ENCODE measurements at places on chromosomes 11 and 22.

DNA sequence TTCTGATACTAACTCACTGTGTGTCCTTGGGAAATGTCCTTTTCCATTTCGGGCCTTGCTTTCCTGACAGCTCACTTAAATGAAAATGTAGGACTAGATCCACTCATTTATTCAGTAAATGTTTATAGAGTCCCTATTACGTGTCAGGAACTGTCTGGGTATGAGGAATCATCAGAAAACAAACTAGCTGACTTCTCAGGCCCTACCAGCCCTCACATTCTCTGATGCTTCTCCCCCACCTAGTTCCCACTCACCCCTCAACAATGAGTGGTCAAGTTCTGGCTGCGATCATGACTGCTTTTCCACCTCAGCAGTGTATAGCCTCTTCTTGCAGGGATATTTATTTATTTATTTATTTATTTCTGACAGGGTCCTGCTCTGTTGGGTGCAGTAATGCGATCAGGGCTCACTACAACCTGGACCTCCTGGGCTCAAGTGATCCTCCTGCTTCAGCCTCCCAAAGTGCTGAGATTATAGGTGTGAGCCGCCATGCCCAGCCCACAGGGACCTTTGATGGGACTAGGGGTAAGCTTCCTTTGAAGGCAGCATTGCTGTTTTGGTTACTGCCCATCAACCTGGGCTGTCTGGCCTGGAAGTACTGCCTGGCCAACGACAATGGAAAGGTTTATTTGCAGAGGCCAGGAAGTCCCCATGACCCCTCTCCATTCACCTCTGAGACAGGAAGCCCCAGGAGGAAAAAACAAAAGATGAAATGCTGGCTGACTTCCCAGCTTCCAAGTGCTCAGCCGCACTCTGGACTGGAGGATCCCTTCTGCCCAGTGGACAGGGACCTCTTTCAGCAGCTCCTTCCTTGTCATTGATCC, 33.1 kb upstream of the POLD3 start:
- no peak for DNase-seq

- DNase-seq: no peak
Observed at GRCh38 chr11:72745925-72746550, 6.2 kb downstream of the ARAP1 start.

- no peak for DNase-seq
Observed at GRCh38 chr11:89433278-89433677, 57.9 kb downstream of the NOX4 start.

GRCh38 chr11:131025421-131026125, 109.3 kb upstream of the SNX19 start:
- no peak for DNase-seq

DNA sequence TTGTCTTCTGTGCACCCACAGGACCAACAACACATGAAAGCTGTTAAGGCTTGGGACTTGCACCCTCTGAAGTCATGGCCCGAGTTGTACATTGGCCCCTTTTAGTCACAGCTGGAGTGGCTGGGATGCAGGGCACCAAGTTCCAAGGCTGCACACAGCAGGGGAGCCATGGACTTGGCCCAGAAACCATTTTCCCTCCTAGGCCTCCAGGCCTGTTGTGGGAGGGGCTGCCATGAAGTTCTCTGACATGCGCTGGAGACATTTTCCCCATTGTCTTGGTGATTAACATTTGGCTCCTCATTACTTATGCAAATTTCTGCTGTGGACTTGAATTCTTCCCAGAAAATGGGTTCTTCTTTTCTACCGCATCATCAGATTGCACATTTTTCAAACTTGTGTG, 48.8 kb upstream of the GLYAT start:
- no peak for DNase-seq

DNA sequence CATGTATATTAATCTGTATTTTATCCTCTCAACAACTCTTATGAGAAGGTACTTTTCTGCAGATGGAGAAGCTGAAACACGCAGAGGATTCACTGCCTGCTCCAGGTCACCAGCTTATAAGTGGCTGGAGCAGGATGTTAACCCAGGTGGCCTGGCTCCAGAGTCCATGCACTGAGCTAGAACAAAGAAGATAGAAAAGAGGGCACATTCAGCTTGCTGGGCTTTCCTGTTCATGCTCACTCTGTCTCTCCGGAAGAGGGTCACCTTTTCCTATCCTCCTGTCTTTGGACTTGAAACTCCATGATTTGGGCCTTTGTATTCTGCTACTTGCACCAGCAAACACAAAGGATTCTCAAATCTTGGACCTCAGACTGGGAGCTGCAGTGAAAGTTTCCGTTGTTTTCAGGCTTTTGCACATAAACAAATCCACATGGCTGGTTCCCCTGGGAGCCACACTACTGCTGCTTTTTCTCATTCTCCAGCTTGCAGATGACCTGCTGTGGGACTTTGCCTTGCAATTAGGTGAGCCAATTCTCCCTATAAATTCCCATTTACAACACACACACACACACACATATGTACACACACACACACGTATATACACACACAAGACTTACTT, 117.3 kb upstream of the GRK3 start:
- no peak for DNase-seq

DNA sequence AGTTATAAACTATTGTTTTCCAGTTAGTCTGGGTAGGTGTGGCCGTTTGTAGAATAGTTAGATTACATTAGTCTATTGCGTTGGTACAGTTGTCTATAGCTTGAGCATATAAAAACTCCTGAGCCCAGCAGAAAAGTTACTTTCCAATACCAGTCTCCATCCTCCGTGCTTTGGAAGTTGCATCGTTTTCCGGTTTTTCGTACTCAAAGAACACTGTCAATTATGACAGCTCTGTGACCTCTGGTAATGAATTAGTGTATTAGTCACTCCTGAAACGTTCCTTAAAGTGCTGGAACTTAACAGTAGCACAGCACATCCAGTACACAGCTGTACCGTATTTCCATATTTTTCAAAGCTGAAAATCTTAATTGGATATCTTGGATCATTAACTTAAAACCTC, 808 bp upstream of the MSANTD2 start:
- DNase-seq: no peak

GRCh38 chr11:19311308-19312030, 70.7 kb upstream of the E2F8 start:
- DNase-seq: peak; percentile 5

DNA sequence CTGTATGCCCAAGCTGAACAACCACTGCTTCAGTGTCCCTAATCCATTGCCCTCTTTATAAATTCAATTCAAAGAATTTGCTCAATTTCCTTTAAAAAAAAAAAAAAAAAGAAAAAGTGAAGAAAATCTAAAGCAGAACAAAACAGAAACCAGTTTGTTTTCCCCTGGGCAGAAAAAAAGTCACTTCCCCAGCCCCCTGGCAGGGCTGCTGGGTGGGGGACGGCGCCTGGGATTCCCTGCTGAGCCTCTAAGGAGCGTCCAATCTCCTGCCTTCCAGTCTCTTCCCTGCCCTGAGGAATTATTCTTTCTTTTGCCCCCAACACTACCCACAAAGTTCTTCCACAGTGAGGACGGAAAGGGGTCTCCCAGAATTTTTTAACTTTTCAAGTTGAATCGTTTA, 23.9 kb downstream of the DKK3 start:
- no peak for DNase-seq

DNA sequence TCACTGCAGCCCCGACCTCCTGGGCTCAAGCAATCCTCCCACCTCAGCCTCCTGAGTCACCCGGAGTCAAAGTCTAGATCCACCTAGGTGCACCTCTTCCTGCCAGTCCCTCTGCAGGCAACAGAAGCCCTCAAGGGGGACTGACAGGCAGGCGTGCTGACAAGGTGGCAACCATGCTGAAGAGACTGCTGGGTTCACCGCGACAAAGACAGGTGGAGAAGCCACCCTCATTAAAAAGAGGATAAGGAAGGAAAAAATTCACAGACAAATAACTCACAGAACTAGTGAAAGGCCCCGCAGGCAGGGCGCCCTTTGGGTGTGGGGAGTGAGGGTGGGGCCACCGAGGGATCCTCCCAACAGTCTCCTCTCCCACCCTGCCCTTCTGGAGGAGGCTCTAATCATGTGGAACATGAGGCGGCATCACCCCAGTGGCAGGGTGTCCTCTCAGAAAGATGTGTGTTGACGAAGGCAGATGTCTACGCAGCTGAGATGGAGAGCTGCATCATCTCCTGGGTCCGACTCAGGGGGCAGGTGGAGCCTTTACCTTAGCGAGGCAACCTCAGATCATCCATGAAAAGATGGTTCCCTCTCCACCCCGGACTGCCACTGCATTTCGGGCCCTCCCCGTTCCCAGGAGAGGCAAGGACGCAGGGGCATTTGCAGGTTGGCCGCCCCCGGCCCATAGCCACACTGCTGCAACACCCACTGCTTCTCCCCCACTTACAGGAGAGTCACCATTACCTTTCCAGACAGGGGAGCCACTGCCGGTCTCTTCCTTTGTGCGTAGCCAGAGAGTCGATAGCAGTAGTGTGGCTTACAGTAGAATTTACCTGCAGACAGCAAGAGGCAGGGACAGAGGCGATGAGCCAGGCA, 91.2 kb upstream of the BID start:
- DNase-seq: no peak

DNA sequence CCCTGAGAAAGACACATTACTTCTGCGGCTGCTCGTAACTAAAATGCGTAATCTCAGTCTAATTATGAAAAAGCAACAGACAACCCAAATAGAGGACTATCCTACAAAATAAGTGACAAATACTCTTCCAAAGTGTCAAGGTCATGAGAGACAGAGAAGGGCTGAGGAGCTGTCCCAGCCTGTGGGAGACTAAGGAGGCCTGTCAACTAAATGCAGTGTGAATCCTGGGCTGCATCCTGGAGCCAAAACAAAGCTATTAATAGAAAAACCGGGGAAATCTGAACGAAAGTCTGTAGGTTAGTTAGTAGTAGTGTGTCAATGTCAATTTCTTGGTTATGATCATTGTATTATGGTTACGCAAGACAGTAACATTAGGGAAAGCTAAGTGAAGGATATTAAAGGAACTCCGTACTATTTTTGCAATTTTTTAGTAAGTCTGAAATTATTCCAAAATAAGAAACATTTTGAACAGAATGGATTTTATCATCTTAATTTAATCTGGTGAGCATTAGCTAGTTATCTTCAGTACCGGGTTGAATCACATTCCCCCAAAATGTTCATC, 39.8 kb upstream of the SLC35C1 start:
- DNase-seq: no peak

GRCh38 chr11:122717264-122717867, 61.8 kb downstream of the UBASH3B start:
- no peak for DNase-seq

GRCh38 chr22:34960005-34960404, 106.0 kb upstream of the ISX start:
- DNase-seq: no peak

GRCh38 chr22:37300551-37301017, 18.3 kb downstream of the CYTH4 start:
- peak; percentile 41 for DNase-seq

DNA sequence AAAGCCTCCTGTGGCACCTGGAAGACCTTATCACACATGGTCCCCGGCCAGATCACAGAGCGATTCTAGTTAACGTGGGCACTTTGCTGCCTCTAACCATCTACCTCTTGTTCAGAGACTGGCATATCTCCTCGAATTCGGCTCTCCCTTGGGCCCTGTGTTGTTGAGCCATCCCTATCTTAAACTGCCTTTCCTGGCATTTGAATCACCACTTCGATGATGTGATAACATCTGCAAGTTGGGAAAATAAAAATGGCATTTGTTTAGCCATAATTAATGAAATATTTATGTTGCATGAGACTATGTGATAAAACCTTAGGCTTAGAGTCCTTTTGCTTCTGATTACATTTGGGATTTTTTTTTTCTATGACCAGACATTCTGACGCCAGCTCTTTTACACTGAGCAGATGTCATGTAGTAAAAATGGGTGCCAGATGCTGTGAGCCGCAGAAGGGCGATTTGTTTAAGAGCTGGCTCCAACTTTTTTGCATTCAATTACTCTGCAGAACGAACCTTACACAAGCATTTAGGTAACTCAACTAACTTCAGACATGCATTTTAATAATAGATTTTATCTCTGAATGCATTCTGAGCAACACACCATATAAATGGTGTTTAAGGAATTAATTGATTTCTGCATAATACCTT, 58.5 kb upstream of the PARVA start:
- no peak for DNase-seq

DNA sequence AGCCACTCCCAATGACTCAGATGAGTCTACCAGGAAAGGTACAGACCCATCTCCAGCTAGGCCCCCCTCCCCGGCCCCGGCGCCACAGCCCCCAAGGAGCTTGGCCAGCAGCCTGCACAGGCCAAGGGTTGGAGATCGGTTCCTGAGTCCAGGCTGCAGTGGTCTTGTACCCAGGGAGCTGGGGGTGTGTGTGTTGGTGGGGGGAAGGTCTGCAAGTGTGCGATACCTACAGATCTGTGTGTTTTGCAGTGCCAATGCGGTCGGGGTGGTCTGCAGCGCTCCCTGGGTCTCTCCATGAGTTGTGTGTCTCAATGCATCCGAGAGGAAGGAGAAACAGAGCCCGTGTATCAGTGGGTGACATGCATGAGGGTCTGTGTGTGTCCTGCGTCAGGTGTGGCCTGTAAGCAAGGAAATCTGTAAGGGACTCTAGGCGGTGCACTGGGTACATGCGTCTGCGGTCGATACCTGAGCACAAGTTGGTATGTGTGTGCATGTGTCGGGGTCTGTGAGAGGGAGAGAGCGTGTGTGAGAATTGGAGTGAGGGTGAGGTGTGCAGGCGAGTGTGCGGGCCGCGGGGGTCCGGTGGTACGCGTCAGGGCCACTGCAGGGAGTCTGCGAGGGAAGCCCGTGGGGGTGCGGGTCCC, 645 bp downstream of the CDC42BPG start:
- no peak for DNase-seq

- DNase-seq: peak; percentile 12
Observed at GRCh38 chr11:116224154-116224888, 548.5 kb downstream of the BUD13 start.

DNA sequence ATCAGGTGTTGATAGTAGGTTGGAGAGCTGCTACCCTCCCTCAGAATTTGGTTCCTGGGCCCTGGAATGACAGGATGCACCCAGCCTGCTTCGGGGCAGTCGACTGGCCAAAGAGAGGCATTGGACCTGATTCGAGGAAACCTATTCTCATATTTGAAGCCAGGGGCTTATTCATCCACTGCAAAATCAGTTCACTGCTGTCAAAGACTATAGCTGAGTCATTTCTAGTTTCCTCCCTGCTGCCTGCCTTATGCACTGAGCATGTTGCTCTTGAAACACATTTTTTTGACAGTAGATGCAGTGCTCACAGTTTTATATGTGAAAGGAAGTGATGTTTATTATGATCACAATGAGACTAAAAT, 565.4 kb downstream of the ETS1 start:
- no peak for DNase-seq

DNA sequence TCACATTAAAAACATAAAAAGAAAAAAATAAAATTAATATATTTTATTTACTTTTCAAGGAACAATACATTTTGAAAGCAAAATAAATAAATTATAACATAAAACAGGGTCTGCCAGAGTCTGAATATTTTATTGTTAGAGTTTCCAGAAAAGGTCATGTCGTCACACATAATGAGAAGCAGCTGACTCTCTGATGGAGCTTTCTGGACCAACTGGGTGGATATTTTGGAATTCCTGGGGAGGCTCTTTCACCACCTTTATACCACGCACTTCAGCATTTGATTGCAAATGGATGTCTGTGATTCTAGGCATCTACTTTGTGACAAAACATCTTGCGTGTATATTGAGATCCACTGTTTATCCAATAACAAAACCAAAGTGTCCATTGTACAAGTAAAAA, 455.0 kb upstream of the CCDC179 start:
- no peak for DNase-seq

All from activated CD4-positive, alpha-beta T cell treated with anti-CD3 and anti-CD28 coated beads, Interleukin-2, amount 50 U/mL, for 1 hour (primary cell).